Esophagus squamous epithelium (tissue), 5 donors: ENCODE measurements at places on chromosomes 11 and 22. TPM values are rescaled to one million over a fixed set of nuclear protein-coding genes. Genes with fewer than 3 reads are reported as not detected.
A peak's percentile ranks its signal among the peaks of the same experiment; 100 is the strongest.

Gene TSGA10IP
- not detected for total RNA-seq

DNA sequence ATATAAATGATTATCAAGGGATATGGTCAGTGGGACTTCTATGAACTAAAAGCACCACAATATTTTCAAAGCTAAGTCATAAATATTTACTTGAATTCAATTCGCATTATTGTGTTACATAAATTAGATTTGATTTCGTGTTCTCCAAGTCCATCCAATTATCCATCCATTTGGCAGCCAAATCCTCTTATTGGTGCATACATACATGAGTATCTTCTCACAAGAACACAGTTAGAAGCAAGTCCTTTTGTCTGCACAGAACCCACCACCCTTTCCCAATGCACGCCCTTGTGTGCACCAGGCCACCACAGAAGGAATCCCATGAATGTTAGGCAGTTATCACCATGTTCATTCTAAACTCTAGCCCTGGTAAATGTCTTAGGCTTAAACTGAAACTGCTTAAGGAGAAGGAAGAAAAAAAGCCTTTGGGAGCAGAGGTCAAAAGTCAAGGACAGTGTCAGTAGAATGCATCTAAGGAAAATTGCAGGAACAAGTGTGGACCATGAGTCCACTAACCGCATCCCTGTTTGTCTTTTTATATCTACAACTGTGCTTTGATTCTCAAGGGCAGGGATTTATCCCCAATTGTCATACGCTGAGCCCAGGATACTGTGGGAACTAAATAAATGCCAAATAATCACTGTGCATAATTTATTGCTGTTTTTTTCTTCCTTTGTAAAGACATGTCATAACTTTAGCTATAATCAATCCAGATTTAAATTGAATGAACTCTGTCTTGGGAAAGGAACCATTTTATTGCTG, 108.2 kb upstream of the DDI1 start:
- no peaks in the 10 kb centered on the region for H3K36me3 ChIP-seq
- H3K4me3 ChIP-seq: no peak overlapping the region
- DNase-seq: no peak
- no peaks in the 10 kb centered on the region for H3K27me3 ChIP-seq
- H3K4me1 ChIP-seq: peaks cover 5% of the 10 kb centered on the region
- no peak overlapping the region for H3K27ac ChIP-seq

DNA sequence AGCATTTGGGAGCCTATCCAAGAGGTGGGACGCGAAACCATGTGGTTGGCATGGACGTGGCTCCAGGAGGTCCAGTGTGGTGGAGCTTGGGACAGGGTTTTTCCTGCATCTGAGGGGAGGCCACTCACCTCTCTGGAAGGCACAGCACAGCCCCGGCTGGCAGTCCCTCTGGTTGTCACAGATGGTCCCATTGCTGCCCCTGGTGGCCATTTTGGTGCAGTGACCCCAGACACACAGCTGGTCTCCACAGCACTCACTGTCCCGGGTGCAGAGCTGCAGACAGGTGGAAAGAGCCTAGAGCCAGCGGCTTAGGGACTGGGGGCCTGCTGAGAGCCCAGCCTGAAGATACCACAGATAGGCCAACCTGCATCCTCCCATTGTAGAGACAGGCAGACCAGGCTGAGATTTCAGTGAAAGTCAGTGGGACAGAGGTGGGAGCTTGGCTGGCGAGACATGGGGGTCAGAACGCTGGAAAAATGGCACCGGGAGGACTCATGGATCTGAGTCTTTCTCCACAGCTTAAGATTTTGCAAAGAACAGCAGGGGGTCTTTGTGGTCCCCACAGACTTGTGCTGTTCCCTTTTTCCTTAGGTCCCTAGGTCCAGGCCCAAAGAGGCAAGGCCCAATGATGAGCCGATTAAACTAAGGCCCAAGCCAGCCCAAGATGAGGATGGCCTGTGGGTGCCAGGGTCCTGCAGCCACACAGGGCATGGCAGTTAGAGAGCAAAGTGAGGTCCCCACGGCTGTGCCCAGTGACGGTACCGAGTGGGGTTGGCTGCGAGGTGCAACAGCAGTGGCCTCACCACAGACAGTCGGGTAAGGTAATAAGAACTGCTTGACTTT, 41.4 kb downstream of the DKK3 start:
- no peak overlapping the region for H3K4me3 ChIP-seq
- DNase-seq: no peak
- no peaks in the 10 kb centered on the region for H3K36me3 ChIP-seq
- H3K27me3 ChIP-seq: no peaks in the 10 kb centered on the region
- peaks cover 22% of the 10 kb centered on the region for H3K4me1 ChIP-seq

DNA sequence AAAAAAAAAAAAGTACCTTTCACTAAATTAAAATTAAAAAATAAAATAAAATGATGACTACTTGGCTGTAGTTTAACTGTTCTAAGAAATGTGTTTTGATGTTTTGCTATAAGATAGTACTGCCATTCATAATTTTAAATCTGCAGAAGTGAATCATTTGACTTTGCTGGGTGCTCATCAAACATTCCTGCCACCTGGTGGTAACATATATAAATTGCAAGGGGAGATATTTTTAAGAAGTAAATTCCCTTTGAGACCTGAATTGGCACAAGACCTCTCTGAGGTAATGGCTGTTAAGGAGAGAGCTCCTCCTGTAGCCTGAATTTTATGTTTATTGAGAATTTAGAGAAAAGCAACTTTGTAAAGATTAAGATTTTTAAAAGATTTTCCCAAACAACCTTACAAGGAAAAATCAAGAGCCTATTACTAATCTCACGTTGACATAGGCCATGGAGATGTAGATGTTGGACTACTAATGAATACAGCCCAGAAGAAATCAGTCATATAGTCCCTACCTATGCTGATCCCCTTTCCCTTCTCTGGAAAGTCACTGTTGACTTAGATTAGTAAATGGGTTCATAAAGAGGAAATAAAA, 11.9 kb upstream of the NARS2 start:
- no peak overlapping the region for H3K27ac ChIP-seq
- no peak overlapping the region for H3K4me3 ChIP-seq
- H3K4me1 ChIP-seq: no peaks in the 10 kb centered on the region
- no peaks in the 10 kb centered on the region for H3K27me3 ChIP-seq

GRCh38 chr11:87425943-87426342, 388.2 kb downstream of the TMEM135 start:
- no peak overlapping the region for H3K27ac ChIP-seq
- no peaks in the 10 kb centered on the region for H3K4me1 ChIP-seq
- no peaks in the 10 kb centered on the region for H3K27me3 ChIP-seq
- DNase-seq: no peak
- no peaks in the 10 kb centered on the region for H3K36me3 ChIP-seq

DNA sequence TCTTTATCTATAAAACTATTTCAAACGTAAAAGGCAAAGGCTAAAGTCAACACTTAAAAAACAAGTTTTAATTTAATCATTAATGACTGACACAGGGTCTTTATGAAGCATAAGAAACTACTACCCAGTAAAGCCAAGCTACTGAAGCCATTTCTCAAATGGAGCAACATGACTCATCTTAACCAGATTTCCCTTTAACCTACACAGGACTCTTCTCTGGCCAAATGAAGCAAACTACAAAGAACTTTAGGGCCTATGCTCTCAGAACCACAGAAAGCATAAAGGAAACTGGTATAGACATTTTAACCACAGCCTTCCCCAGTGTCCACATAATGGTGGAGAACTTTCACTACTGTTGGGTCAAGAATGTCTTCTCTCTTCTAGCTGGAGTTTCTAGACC, 34.7 kb downstream of the ALG9 start:
- peaks cover 7% of the 10 kb centered on the region for H3K36me3 ChIP-seq
- H3K4me3 ChIP-seq: no peak overlapping the region
- no peaks in the 10 kb centered on the region for H3K4me1 ChIP-seq

DNA sequence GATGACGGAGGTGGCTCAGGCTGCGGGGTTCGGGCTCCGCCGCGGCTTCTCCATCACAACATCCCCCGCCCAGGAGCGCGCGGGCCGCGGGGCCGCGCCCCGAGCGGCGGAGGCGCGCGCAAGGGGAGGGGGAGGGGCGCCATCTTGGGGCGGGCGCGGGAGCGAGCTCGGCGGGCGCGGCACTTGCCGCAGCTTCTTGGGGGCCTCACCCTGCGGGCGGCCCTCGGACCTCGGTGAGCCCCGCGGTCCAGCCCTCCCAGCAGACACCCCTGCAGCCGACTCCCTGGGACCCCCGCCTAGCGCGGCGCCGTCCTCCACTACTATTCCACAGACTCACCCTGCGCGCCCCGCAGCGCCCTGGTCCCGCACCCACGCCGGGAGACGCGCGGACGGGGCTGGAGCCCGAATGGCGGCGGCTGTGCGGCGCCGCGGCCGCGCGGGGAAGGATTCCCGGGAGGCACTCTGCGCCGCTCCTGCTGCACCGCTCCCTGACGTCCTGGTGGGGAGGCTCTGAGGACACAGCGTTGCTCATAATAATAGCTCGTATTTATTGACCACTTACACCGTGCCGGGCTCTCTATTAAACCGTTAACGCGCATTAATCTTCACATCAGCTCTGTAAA, at the start of gene APBB1:
Gene APBB1, minus strand, starts transcription at position 86 of the 623 bp plus-strand sequence. CDS start 7,747 bp downstream, outside the sequence.
- H3K27ac ChIP-seq: peak within 1 kb of the TSS; percentile 94
- H3K36me3 ChIP-seq: no peaks in the 10 kb centered on the region
- peaks cover 46% of the 10 kb centered on the region for H3K4me1 ChIP-seq
- peak within 1 kb of the TSS; percentile 89 for H3K4me3 ChIP-seq
- H3K27me3 ChIP-seq: no peaks in the 10 kb centered on the region
- DNase-seq: no peak

DNA sequence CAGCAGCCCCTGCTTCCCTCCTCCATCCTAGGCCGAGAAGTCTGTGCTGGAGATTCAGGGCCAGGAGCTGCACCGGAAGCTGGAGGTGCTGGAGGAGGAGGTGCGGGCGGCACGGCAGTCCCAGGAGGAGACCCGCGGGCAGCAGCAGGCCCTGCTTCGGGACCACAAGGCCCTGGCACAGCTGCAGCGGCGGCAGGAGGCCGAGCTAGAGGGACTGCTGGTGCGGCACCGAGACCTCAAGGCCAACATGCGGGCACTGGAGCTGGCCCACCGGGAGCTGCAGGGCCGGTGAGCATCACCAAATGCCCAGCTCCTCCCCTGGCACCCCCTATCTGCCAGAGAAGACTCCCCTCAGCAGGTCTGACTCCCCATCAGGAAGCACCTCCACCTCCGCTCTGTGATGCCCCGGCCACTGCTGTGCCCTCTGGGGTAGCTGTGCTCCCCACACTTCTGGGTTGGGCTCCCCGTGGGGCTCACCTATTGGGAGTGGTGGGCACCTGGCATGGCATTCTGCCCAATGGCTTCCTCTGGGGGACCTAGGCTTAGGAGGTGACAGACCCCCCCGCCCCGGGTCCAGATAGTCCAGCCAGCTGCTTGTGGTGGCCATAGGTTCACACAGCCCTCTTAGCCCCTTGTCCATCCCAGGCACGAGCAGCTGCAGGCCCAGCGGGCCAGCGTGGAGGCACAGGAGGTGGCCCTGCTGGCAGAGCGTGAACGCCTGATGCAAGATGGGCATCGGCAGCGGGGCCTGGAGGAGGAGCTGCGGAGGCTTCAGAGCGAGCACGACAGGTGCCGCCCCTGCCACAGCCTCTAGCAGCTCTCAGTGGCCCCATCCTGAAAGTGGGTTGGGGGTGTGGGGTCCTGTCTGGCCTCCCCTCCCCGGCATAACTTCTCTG, 6.6 kb upstream of the RPS6KA4 start:
- no peak for DNase-seq
- no peak overlapping the region for H3K27ac ChIP-seq
- H3K27me3 ChIP-seq: no peaks in the 10 kb centered on the region
- H3K36me3 ChIP-seq: no peaks in the 10 kb centered on the region

GRCh38 chr22:35653824-35654223, 5.6 kb downstream of the APOL6 start:
- DNase-seq: no peak
- H3K36me3 ChIP-seq: peaks cover 43% of the 10 kb centered on the region
- no peak overlapping the region for H3K4me3 ChIP-seq
- H3K27ac ChIP-seq: no peak overlapping the region
